Naive B cell (primary cell): ENCODE measurements at places on chromosomes 11 and 22.

- DNase-seq: no peak
Measured at GRCh38 chr11:108025387-108026080, 16.8 kb downstream of the CUL5 start.

GRCh38 chr11:134644476-134645456, 232.7 kb upstream of the B3GAT1 start:
- DNase-seq: no peak

GRCh38 chr11:62905296-62905695, 15.9 kb downstream of the CHRM1 start:
- DNase-seq: no peak

DNA sequence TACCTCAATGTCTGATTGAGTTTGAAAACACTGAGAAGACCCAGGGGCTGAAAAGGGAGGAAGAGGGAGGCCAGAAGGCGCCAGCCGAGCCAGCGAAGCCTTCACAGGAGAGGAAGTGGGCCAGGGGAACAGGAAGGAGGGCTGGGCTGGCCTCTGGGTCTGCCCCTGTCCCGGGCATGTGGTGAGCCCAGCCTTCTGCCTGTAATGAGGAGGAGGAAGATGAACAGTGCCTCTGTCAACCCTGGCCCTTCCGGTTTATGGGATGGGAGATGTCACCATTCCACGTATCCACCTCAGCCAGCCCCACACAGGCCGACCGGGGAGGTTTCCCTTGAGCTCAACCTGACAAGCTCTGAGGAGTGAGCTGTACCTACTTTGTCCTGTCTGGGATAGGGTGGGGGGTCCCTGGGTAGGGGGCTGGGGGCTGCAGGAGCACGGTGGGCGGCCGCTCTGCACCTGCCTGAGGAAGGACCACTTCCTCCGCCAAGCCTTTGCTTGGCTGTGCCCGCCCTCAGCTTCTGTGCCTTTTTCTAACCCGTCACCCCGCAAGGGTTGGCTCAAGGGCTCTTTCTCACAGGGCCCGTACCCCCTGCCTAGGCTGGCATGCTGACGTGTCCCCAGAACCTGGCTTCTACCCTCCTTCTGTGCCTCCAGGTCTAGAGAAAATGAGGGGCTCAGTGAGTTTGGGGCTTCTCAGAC, 2.0 kb downstream of the PARVG start:
- peak; percentile 74 for DNase-seq

- no peak for DNase-seq
Measured at GRCh38 chr11:111220721-111221120, 24.8 kb upstream of the POU2AF2 start.

- DNase-seq: no peak
Measured at GRCh38 chr11:121119440-121119839, 18.4 kb downstream of the TECTA start.

GRCh38 chr11:6652182-6652581, 3.4 kb downstream of the DCHS1 start:
- no peak for DNase-seq

GRCh38 chr11:133222425-133223330, 309.6 kb downstream of the OPCML start:
- DNase-seq: no peak

DNA sequence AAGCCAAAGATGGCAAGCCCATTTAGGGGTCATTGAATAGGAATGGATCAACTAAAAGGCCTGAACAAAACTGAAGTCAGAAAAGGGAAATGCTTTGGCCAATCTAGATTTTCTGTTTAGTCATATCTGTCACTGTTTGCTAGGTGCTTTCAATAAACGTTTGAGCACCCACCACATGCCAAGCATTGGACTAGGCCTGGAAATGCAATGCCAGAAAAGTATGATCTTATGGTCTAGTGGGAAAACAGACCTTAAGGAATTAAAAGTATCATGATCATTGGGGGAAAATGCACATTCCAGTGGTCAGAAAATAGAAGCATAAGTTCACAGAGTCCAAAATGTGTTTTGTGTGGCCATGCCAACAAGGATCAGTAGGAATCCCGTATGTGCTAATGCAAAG, 76.8 kb upstream of the BIRC3 start:
- DNase-seq: no peak

DNA sequence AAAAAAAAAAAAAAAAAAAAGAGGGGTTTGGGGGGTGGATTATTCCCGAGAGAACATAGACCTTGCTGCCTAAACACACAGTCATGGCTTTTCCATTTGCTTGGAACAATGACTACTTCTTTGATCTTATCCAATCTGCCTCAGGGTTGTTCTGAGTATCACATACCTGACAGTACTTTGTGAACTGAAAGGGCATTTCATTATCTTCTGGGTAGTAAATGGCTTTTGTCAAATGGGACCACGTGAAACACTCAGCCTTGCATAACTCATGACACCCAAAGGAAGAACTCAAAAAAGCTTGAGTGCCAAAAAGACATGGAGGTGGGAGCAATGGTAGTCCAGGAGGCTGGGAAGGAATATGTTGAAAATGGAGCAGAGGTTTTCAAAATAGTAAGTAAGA, 123.2 kb upstream of the BID start:
- DNase-seq: no peak

DNA sequence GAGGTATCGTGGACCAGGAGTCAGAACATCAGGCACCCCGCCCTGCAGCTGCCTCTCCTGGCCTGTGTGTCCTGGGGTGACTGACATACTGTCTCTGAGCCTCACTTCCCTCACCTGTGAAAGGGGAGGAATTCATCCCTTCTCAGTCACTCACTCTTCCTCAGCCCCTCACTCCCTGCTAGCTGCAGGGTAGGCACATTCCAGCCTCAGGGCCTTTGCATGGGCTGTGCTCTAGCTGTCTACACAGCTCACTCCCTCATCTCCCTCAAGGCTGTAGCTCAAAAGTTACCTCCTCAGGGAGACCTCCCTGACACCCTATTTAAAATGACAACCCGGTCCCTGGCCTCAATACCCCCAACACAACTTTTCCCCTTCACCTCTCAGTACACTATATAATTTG, 2.5 kb downstream of the TP53I11 start:
- no peak for DNase-seq
